Fibroblast of skin of right biceps (primary cell): ENCODE measurements at places on chromosomes 13 and 19.
A peak's percentile ranks its signal among the peaks of the same experiment; 100 is the strongest.

DNA sequence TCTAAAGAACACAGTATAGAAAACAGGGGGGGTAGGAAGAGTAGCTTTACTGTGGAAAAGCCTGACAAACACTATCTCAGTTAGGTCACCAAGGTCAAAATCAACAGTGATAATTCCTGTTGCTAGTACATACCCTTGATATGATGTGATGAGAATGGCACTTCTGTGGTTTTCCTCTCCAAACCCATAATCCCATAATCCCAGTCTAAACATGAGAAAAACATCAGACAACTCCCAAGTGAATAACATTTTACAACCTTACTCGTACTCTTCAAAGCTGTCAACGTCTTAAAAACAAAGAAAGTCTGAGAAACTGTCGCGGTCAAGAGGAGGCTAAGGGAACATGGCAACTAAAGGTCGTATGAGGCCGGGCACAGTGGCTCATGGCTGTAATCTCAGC is 137.6 kb downstream of the FOXO1 start:
- DNase-seq: no peak

DNA sequence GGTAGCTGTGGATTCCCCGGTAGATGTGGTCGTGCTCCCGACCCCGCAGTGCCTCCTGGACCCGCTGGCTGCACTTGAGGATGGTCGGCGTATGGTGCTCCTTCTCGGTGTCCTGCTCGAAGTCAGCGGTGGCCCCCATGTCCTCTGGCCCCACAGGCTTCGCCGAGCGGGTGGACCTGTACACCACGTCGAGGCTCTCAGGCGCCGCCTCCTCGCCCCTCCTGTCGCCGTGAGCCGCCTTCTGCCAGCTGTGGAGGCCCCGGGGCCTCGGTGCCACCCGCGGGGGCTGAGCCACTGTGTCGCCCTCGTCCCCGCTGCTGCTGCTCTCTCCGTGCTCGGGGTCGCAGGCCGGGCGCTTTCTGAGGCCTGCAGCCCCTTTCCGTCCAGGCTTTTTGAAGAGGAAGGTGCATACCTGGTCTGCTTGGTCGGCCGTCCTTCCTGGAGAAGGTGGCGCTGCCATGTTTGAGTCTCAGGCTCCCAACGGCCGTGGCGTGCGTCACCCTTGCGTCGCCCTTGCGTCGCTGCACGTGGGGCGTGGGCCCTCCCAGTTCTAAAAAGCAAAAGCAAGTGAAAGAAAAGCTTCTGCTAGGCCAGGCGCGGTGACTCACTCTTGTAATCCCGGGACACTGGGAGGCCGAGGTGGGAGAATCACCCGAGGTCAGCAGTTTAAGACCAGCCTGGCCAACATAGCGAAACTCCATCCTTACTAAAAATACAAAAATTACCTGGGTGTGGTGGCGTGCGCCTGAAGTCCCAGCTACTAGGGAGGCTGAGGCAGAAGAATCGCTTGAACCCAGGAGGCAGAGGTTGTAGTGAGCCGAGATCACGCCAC is at the start of gene RNF113B:
Gene RNF113B, minus strand, starts transcription at position 493 of the 832 bp plus-strand sequence. Its CDS starts 33 bp downstream, at position 460.
- DNase-seq: no peak

GRCh38 chr13:71591374-71591773 is 275.6 kb downstream of the DACH1 start:
- no peak for DNase-seq

GRCh38 chr13:106352850-106353249 is 182.6 kb downstream of the EFNB2 start:
- DNase-seq: peak; percentile 32

DNA sequence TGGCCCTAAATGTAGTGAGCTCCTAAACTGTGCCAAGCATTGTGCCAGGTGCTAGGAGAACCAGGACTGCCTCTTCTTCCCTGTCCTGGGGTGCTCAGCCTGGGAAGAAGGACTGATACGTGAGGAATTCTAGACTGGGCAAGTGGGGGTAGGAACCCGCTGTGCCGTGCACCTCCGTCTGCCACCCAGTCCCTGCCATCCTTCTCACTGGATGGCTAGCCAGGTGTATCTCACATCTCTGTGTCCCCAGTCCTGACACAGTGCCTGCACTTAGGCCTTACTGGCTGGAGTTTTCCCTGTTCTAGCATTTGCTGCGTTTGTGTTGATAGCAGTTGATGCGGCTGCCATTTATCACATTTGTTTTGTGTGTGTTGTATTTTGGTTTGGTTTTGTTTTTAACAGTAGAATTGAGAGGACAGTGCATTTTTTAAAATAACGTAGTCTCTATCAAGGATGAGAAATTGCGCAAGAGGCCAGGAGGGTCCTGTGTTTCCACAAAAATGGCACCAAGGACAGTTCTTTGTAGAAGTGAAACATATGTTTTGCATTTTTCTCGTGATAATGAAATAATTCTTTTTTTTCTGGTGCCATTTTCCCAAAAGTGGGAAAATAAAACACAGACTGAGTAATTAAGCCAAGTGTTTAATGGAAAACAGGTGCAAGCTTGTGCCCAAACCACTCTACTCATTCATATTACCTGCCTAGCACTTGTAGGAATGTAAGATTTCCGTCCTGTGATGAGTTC is 4.7 kb upstream of the GPR183 start:
- DNase-seq: peak; percentile 32

DNA sequence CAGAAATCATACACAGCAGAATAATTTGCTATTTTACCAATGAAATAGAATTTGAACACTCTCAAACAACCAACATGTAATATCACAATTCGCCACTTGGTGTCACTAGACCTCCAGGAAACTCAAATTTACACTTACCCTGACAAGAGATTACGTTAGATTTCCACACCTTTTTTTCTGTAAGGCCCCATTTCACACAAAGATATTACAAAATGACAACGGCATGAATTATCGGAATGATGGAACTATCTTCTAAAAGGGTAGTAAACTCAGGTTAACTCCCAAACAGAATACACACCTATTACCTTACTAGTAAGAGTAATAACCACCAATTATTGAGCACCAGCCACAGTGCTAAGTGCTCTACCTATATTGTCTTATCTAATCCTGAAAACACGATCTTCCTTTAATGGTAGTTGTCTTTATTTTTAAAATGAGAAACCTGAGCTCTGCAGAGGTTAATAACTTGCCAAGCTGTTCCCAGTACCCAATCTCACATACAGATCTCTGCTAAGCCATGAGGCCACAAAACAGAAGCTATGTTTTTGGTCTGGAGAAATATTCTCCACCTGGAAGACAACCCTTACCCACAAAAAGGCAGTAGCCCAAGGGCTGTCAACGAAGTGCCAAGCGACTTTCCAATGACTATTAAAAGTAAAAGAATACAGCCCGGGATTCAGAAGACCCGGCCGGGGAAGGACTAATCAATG is 152.4 kb downstream of the DCLK1 start:
- DNase-seq: peak; percentile 70

- no peak for DNase-seq
Observed at GRCh38 chr13:111911754-111912452, 155.0 kb upstream of the SOX1 start.

DNA sequence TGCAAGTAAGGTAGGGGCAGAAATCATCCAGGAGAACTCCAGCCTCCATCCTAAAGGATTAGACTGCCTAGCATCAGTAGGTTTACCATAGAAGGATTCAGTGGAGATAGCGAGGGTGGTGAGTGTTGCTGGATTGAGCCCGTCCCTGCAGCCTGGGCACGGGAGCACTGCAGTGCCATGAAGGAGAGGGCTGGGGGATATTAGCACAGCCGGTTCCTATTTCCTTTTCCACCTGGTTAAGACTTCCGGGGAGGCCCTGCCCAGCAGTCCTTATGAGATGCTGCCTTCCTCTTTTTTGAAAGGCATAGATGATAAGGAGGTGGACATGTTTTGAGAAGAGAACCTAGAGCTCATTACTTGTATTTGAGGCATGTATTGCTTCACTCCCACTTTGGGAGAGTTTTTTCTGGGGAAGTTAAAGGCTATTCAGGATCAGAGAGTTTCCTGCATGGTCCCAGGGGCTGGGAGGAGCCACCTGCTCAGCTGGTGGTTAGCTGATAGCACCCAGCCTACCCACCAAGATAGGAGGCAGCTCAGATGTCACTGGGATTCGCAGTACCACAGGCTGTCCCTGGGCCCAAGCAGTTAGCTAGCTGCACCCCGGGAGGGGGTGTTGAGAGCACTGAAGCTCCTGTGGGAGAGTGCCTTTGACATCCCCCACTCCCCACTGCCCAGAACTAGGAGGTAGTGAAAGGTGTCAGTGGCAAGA is 17.2 kb downstream of the ACTN4 start:
- DNase-seq: no peak

GRCh38 chr13:42615691-42616090 is 41.7 kb downstream of the TNFSF11 start:
- peak; percentile 36 for DNase-seq

DNA sequence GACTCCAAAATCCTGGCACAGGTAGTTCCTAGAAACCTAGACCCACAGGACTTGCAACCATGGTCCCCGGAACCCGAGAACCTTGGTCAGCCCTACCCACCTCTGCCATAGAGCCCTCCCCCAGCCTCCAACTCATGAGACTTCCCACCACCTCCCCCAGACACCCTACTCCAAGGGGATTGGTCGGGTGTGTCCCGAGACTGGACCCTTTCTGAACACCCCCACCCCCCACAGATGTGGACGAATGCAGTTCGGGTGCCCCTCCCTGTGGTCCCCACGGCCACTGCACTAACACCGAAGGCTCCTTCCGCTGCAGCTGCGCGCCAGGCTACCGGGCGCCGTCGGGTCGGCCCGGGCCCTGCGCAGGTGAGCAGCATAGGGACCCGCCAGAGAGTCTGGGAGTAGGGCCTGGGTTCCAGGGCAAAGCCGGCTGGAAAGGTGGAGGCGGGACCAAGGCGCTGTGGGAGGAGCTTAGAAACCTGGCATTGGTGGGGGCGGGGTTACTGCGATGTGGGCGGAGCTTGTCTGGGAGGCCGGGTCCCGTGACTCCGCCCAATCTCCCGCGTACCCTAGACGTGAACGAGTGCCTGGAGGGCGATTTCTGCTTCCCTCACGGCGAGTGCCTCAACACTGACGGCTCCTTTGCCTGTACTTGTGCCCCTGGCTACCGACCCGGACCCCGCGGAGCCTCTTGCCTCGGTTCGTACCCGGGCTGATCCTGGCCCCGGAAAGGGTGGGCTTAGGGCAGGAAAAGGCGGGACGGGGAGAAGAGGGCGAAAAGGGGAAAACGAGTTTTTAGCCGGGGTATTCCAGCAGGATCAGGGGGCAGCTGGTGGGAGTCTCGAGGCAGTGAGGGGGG is 11.9 kb downstream of the LTBP4 start:
- DNase-seq: peak; percentile 42

GRCh38 chr13:26708007-26708297 is 52.6 kb downstream of the GPR12 start:
- no peak for DNase-seq

- DNase-seq: no peak
Observed at GRCh38 chr19:46806656-46807055, 18.3 kb upstream of the SLC1A5 start.

- peak; percentile 15 for DNase-seq
Observed at GRCh38 chr19:40225440-40226305, 816 bp downstream of the CCNP start.

DNA sequence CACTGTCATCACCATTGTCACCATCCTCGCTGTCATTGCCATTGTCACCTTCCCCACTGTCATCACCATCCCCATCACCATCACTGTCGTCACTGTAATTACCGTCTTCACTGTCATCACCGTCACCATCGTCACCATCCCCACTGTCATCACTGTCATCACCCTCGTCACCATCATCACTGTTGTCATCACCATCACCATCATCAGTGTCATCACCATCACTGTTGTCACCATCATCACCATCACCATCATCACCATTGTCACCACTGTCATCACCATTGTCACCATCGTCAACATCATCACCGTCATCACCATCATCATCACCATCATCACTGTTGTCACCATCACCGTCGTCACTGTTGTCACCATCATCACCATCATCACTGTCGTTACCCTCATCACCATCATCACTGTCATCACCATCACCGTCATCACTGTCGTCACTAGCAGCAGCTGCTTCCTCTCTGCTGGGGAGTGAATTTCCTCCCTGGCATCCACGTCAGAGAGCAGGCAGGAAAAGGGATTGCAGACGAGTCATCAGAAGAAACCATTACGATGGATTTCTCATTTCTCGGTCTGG is 27.3 kb downstream of the TMEM255B start:
- DNase-seq: peak; percentile 37

GRCh38 chr13:86846501-86846900 is 824.7 kb upstream of the SLITRK5 start:
- DNase-seq: no peak

DNA sequence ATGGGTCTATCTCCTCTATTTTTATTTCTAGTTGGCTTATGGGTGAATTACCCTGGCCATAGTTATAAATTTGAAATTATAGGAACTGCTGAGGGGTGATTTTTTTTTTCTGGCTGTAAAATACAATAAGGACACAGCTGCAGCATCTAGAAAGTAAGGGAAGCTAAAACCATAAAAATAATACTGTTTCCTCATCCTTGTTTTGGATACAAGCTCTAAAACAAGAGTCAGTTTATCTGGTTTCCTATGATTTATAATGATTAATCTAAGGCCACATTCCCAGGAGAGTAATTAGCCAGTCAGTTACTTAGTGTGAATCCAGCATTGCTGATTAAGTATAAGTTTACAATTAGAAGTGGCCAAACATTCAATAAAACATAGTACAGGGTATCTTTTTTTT is 219.1 kb upstream of the NBEA start:
- no peak for DNase-seq

GRCh38 chr19:38975861-38976271 is 324 bp upstream of the FBXO17 start:
- DNase-seq: no peak

GRCh38 chr13:27372896-27373295 is 51.5 kb upstream of the GTF3A start:
- DNase-seq: no peak

- peak; percentile 93 for DNase-seq
Observed at GRCh38 chr13:30898678-30899241, 7.3 kb upstream of the MEDAG start.

DNA sequence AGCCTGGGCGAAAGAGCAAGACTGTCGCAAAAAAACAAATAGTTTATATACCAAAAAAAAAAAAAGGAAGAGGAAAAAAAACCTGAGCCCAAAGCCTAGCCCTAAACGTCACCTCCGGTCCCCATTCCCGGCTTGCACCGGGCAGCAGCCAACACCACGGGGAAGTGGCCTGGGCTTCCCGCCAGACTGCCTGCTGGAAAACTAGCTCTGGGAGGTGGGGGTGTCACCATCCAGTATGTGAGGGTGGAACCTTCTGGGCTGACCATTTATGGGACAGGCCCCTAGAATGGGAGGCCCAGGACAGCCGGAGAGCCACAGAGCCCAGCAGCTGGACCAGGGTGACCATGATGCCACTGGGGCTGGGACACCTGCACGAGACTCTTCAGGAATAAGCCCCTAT is 37.3 kb downstream of the IL12RB1 start:
- DNase-seq: peak; percentile 14

- no peak for DNase-seq
Observed at GRCh38 chr19:48540110-48540509, 11.9 kb upstream of the SULT2B1 start.

GRCh38 chr13:40210865-40211585 is 455.4 kb downstream of the FOXO1 start:
- DNase-seq: no peak

GRCh38 chr13:35526577-35526976 is 50.1 kb upstream of the MAB21L1 start:
- DNase-seq: no peak
